ENCODE measurements at places on chromosomes 1 and 21. TPM values are rescaled to one million over a fixed set of nuclear protein-coding genes. Genes with fewer than 3 reads are reported as not detected.

Gene SPRR1A
- total RNA-seq = not detected

Gene SAMD13
- 0.61 TPM for total RNA-seq

Gene SPRR2B
- not detected for total RNA-seq

Gene ABCD3
- total RNA-seq = 32.0 TPM

Gene ACKR1
- 0.26 TPM for total RNA-seq

Gene CITED4
- total RNA-seq = 9.5 TPM

GRCh38 chr21:45078877-45079281, 4.5 kb downstream of the ADARB1 start:
- no peak for DNase-seq

DNA sequence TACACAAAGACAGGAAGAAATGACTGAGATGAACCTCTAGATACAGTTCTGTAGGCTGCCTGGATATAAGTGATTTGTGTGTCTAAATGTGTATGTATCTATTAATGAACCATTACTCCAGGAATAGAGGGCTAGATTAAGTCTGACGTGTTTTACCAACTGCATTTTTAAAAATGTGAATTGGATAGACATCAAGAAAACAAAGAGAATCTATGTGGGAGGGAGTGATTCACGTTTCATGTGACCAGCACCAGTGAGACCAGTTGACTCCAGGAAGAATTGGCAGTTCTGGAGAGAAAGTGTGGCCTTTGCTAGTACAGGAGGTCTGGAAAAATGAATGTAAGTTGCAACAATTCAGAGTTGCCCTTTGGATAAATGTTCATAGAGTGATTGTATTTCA, 53.4 kb upstream of the RGS21 start:
- no peak for DNase-seq

GRCh38 chr1:192940658-192941057, 118.5 kb downstream of the UCHL5 start:
- DNase-seq = no peak

GRCh38 chr1:229192031-229192430, 78.9 kb upstream of the RAB4A start:
- no peak for DNase-seq

- no peak for DNase-seq
These were observed 20.6 kb upstream of the TTC34 start for GRCh38 chr1:2821966-2822620.

GRCh38 chr1:82586473-82586872, 785.7 kb downstream of the ADGRL2 start:
- DNase-seq = no peak

- no peak for DNase-seq
These were observed 448 bp downstream of the GATAD2B start for GRCh38 chr1:153922076-153922971.

DNA sequence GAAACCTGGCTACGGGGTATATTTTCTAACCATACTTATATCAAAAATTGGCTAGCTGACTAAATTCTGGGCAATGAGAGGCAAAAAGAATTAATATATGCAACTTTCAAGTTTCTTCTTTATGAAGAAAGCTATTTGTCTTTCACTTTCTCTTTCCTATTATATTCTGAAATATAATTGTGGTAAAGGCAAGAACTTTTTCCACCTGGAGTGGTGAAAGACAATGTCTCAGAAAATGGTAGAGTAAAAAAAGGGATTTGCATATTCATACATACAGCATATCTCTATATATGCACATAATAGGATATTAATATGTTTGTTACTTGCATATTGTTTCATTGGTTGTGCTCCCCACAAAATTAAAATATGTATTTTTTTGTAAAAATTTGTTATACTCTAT, 793.8 kb downstream of the PLA2G4A start:
- no peak for DNase-seq

DNA sequence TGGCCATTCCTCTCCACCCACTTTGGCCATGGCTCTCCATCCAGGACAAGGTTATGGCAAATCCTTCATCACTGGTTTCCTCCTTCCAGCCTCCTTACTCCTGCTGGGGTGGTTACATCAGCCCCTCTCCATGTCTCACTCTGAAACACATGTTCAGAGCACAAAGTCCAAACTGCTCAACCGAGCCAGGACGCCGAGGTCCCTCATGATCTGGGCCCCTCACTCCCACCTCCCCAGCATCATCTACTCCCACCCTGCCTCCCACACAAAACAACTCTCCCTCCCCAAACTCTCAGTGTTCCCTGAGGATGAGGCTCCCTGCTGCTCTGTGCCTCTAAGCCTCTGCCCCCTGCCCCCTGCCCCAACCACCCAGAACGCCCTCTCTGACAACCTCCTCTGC, 33.3 kb upstream of the ZBTB40 start:
- DNase-seq = no peak

- DNase-seq = no peak
These were observed 3.1 kb upstream of the CDKN2C start for GRCh38 chr1:50966991-50967390.

- DNase-seq = no peak
These were observed 184.4 kb downstream of the SIPA1L2 start for GRCh38 chr1:232445361-232446106.

DNA sequence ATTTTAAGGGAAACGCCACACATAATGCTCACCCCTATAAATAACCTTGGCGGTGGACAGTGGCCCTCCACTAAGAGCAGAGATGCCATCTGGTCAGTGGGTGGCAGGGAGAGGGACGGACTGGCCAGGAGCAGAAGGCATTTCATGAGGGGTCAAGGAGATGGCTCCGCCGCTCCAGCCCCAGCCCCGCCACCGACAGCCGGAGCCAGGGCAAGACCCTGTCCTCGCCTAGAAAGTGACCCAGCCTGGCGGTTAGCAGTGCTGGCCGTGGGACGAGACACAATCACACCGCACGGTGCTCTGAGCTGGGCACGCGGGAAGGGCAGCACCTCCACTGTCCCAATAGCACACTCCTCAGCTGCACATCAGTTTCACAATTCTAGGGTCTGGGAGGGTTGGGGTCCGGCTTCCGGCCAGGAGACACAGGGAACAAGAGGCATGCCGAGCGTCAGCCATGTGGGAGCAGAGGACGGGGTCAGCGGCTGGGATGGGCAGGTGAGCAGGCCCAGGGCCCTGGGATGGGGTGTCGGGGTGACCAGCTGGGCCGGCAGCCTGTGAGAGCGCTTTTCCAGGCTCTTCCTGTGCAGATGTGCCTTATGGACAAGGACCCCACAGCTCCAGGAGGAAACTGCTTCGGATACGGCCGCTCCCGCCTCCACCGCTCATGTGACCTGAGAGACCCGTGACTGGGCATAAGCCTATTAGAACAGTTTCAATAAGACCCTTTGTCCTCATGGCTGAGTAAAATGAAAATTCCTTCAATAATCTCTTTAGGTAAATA, 5.7 kb downstream of the SLC19A1 start:
- DNase-seq = no peak

- no peak for DNase-seq
These were observed 13.0 kb upstream of the ELAVL4 start for GRCh38 chr1:50095716-50096115.

GRCh38 chr1:43430831-43431230, 22.9 kb downstream of the HYI start:
- DNase-seq = no peak

DNA sequence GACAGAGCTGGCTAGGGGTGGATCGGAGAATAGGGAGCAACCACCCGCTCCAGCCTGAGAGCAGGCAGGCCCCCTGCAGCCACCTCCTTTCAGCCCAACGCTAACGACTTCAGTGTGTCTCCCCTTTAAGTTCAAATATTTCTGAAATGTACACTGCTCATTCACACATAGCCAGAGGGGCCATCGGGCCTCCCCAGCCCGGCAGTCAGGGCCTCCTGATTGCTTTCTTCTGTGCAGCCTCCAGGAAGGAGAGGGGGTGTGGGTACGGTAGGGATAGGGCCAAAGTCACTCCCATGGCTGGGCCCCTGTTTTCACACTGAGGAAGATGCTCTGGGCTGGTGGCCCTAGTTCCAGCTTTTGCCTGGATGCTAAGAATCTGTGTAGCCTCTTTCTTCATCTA, 64.8 kb downstream of the EPHB2 start:
- DNase-seq = no peak

- no peak for DNase-seq
These were observed 199.9 kb downstream of the LYPLAL1 start for GRCh38 chr1:219373616-219373935.
